ENCODE measurements at places on chromosomes 4 and X. TPM values are rescaled to one million over a fixed set of nuclear protein-coding genes. Genes with fewer than 3 reads are reported as not detected.

Gene EFHC2
- 0.89 TPM for total RNA-seq

- no peak for DNase-seq
Measured at GRCh38 chrX:17580539-17581152, 156.6 kb upstream of the SCML1 start.

Gene DKK2
- not detected for total RNA-seq

DNA sequence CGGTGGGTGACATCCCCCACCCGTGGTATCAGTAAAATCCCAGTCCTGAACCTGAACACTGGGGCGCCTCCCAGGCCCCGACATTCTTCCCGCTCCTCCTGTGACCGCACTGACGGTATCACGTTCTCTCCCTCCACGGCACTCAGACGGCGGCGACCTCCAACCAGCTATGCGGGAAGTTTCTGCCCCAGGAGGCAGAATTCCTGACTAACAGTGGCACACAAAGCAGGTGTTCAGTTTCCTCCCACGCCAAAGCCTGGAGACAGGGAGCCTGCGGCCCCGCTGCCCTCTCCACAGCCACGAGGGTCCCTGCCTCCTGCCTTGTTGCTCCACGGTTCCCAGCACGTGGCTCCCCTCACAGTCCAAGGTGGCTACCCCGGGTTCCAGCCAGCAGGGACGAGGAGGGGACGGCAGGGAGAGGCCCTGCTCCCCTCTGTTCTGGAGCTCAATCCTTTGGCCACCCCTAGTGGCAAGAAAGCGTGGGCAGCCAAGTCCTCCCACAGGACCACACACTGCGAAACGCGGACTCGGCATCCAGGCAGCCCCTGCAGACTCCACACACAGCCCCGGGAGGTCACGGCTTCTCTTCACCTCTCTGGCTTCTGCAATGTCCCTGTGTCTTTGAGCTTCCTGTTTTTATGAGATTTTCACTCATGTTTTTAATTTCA, 15.2 kb downstream of the CTBP1 start:
- DNase-seq, result no peak

Gene NEXMIF
- total RNA-seq, result 0.70 TPM

Gene LDB2
- total RNA-seq, result 94.0 TPM

- peak; percentile 34 for DNase-seq
Measured at GRCh38 chr4:622071-622995, 3.0 kb upstream of the PDE6B start.

Gene FAM9B
- total RNA-seq, result 0.03 TPM

DNA sequence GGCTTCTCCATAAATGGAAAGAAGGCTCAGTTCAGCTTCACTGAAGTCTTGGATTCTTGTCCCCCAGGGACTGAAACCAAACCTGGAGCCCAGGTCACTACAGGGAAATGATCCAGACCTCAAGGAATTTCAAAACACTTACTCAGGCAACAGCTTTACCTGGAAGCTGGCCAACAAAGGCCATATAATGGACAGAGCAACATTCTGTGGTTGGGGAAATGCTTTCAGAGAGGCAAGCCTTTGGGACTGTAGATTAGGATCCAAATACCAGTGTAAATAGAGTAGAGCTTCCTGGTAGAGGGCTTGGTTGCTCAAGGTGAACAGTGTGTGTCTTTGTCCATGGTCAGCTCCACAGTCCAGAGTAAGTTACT, 57.0 kb upstream of the PROM1 start:
- DNase-seq, result no peak

GRCh38 chrX:135543172-135543571, 22.7 kb downstream of the INTS6L start:
- DNase-seq, result no peak

- DNase-seq, result no peak
Measured at GRCh38 chr4:153008578-153009199, 72.6 kb downstream of the FHDC1 start.

Gene GAB3
- 0.22 TPM for total RNA-seq

DNA sequence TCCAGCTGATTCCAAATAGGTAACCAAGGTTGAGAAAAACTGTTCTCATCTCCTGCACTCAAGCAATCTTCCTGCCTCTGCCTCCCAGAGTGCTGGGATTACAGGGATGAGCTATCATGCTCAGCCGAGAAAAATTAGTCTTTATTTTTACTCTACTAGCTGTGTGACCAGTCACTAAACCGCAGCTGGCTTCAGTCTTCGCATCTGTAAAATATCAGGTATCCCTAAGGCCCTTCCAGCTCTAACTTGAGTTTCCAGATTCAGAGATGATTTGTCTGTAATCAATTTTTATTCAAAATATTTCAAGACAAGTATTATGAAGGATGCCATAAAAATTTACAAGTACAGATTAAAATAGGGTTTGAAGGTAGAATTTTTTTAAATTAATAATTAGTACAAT, 3.5 kb downstream of the ADH6 start:
- no peak for DNase-seq

- no peak for DNase-seq
Measured at GRCh38 chr4:21083413-21083812, 383.2 kb downstream of the PACRGL start.

Gene PAGE1
- total RNA-seq, result not detected

GRCh38 chr4:98833384-98833783, 95.5 kb downstream of the EIF4E start:
- no peak for DNase-seq

Gene PDLIM3
- total RNA-seq, result 2.7 TPM

GRCh38 chrX:115413246-115413878, 123.8 kb downstream of the LUZP4 start:
- no peak for DNase-seq

Gene FGF5
- not detected for total RNA-seq

Gene RPS6KA6
- total RNA-seq, result 6.7 TPM

GRCh38 chr4:113718252-113718651, 43.3 kb downstream of the CAMK2D start:
- DNase-seq, result no peak

Gene TEX13C
- 0.18 TPM for total RNA-seq

DNA sequence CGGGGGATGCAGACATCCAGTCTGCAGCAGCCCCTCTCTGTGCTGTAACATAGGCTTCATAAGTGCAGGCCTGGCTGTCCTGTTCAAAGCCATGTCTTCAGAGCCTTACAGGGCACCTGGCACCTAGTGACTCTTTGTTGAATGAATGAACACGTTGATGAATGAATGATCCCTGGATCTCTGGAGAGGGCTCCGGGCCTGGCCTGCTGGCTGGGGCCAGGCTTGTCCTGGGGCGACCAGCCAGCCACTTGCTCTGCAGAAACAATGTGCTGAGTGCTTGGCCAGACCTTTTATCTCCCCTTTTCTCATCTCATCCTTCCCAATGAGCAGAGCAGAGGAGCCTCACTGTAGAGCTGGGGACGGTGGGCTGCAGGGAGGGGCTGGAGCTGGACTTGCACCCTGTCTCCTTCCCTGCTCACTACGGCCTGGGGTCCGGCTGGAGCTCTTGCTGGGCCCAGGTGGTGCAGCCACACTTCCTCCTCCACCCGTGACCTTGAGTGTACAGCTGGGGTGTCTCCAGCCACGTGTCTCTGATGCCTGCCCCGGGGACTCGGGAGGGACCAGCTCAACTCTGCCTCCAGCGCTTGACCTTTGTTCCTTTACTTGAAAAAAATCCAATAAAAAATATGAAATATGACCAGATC, 77.9 kb downstream of the PSAPL1 start:
- no peak for DNase-seq

- no peak for DNase-seq
Measured at GRCh38 chrX:87434618-87435017, 83.0 kb upstream of the KLHL4 start.

Gene ETDB
- total RNA-seq, result not detected

DNA sequence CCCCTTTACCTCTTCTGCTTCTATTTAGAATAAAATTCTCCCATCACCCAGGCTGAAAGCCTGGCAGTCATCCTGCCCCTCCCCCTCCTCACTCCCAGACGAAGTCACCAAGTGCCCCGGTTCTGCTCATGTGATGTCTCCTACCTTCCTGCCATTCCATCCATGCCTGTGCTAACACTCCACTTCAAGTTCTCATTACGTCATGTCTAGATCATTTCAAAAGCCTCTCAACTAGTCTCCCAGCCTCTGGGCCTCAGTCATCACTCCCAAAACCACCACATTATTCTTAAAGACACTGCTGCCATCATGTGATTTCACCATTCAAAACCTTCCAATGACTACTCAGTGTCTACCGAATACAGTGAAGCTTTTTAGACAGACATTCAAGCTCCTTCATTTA, 17.2 kb upstream of the HOPX start:
- DNase-seq, result no peak

GRCh38 chrX:115372152-115372551, 82.6 kb downstream of the LUZP4 start:
- DNase-seq, result no peak

Gene BEND4
- 8.8 TPM for total RNA-seq

Gene STK32B
- total RNA-seq, result 2.8 TPM

DNA sequence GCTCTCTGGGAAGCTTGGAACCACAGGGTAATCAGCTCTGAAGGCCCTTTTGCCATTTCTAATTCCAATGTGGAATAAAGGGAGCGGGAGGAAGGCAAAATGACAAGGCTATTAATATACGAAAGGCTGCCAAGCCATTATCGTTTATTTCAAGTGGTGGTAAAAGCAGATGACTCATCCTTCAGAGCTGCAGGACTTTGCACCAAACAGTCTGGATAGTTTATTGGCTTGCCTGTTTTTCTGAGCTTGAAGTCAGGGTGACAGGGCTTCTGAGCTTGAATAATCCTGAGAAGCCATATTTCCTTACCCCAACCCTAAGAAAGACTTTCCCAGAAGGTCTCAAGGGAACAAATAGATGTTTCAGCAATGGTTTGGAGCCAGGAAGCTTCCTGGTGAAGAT, 7.7 kb upstream of the GABRE start:
- DNase-seq, result no peak

Gene FAM9C
- total RNA-seq, result 0.07 TPM

Gene ZNF157
- 0.31 TPM for total RNA-seq

GRCh38 chrX:129769467-129770154, 10.1 kb upstream of the SASH3 start:
- DNase-seq, result no peak

DNA sequence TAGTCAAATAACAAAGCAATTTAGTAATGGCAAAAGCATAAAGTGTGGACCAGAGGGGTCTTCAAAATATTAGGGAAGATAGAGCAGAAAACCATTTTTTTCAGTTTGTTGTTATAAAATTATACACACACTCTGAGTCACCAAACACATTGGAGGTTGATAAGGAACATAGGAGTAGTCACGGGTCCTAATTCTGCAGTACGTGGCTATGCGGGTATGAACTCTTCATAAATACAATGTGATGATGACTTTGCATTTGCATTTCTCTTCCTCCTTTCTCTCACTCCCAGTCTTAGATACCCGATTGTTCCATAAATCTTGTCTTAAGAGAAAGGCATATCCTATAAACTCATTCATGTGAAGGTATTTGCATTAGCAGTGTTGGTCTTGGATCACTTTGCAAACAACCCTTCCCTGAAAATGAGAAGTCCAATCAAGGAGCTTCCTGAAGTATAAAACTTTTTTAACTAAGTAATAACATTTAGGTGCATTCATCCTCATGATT, 223.6 kb downstream of the PALLD start:
- DNase-seq, result no peak

Gene MAB21L2
- total RNA-seq, result not detected

- no peak for DNase-seq
Measured at GRCh38 chrX:78314561-78314960, 12.8 kb downstream of the CYSLTR1 start.

DNA sequence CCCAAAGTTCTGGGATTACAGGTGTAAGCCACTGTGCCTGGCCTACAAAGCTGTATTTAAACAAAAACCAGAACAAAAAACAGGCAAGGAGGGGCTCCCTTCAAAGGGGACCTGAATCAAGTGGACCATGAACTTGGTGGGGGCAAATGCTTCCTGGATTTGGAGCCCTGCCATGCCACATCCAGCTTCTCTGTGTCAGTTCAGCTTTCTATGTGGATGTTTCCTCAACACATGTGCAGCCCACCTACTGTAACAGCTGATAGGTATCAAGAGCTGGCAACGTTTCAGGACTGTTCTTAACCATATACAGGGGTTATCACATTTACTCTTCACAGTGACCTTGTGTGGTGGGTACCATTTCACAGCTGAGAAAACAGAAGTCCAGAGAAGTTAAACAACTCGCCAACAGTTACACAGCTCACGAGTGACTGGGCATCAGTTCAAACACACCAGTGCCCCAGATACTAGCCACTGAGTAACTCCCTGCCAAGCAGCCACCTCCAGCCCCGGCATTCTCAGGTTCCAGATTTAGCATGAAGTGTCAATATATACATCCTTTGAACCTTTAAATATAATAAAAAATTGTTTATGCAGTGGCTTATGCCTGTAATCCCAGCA, 7.5 kb downstream of the GPR143 start:
- no peak for DNase-seq

Gene VEGFC
- 0.89 TPM for total RNA-seq

Data from H7 (cell line).